ENCODE measurements at places on chromosomes 16 and 17.

- DNase-seq = no peak
Observed at GRCh38 chr17:40175928-40176753, 1.1 kb upstream of the RAPGEFL1 start.

DNA sequence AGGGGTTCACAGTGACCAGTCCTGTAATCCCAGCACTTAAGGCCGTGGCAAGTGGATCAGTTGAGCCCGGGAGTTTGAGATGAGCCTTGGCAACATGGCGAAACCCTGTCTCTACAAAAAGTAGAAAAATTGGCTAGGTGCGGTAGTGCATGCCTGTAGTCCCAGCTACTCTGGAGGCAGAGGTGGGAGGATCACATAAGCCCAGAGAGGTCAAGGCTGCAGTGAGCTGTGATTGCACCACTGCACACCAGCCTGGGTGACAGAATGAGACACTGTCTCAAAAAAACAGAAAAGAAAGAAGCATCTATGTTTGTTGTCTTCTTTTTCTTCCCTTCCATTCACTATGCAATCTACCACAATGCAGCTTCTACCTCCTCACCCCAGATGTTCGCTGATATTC, 151.9 kb upstream of the RBL2 start:
- DNase-seq = no peak

GRCh38 chr16:15493466-15494180, 59.2 kb downstream of the BMERB1 start:
- DNase-seq = no peak

GRCh38 chr17:7807206-7807605, 26.8 kb upstream of the KDM6B start:
- DNase-seq = no peak

GRCh38 chr16:2078096-2078495, 30.3 kb downstream of the TSC2 start:
- no peak for DNase-seq

- DNase-seq = no peak
Observed at GRCh38 chr17:71402661-71403141, 718.1 kb upstream of the SOX9 start.

GRCh38 chr16:3150346-3151218, 15.8 kb downstream of the ZNF213 start:
- DNase-seq = peak; percentile 93

DNA sequence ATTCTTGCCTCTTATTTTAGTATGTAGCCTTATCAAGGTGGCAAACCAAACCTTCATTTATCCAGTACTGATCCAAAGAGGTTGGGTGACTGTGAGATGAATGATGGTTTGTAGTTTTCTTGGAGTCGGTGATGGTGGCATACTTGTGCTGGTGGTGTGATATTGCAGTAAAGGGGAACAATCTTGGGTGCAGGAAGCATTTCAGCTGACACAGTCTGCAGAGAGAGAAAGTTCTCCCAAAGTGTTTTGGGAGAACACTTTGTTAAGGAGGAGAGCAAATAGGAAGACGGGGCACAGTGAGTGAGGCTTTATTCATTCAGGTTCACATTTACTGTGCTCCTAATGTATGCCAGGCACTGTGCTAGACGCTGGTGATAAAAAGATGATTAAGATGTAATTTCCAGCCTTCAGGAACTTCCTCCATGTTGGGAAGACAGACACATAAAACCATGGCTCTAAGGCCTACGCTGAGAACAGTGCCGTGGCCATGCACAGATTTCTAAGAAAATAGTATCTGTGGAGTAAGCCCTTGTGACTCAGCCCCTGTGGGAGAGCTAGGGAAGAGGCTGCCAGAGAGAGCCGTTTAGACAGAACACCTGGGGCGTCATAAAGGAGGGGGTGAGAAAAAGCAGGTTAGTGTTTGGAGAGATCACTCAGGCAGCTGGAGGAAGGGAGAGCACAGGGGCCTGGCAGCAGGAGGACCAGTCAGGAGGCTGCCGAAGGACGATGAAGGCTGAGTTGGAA, 13.8 kb downstream of the HEATR3 start:
- no peak for DNase-seq

GRCh38 chr17:57496382-57496781, 240.1 kb downstream of the MSI2 start:
- no peak for DNase-seq

DNA sequence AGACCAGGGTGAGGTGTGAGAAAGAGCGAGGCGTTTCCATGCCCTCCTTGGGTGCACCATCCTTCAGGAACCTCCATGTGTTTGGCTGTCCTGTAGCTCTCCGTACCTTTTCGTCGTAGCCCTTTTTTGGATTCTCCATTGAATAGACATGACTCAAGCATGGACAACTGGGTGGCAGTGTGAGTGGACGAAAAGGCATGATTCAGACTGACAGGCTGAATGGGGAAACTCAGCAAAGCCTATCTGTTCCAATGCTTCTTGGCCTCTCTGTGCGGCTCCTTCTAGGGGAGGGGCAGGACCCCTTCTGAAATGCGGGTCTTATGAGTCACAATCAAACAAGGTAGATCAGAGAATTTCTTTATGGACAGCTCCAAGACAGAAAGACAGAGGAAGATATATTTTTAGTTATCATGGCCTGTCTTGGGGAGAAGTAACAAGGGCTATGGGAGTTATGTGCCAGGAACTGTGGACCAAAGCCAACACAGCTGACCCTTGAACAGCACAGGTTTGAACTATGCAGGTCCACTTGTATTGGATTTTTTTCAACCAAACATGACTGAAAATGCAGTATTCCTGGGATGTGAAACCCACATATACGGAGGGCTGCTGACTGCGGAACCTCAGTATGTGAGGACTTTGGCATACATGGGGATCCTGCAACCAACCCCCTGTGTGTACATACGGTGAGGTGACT, 22.9 kb downstream of the ADORA2B start:
- DNase-seq = no peak

DNA sequence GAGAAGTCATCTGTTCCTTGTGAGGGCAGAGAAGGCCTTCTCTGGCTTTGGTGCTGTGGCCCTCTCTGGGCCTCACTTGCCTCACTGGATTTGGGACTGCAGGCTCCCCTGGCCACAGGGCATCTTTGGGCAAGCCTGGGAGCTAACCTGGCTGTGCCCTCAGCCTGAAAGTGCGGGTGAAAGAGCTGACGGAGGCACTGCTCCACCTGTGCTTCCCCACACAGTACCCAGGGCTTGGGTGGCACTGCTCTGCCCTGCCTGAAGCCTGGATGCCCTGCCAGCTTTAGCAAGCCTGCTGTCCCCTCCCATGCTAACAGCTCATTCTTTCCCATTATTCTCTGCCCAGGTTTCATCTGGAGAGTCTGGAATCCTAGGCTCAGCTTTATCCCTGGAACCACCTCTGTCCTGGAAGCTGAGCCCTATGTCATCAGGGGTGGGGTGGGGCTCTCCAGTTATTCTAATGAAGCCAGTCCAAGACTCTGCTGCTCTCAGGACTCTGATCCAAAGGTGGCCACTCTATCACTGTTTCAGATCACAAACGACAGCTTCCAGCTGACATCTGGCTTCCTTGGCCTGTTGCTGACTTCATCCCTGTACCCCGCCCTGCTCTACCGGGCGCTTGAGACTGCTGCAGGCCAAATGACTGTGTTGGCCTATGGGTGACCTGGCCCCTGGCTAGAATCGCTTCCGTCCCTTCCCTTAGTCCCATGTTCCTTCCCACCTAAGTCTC, 29.3 kb downstream of the HIC1 start:
- no peak for DNase-seq

DNA sequence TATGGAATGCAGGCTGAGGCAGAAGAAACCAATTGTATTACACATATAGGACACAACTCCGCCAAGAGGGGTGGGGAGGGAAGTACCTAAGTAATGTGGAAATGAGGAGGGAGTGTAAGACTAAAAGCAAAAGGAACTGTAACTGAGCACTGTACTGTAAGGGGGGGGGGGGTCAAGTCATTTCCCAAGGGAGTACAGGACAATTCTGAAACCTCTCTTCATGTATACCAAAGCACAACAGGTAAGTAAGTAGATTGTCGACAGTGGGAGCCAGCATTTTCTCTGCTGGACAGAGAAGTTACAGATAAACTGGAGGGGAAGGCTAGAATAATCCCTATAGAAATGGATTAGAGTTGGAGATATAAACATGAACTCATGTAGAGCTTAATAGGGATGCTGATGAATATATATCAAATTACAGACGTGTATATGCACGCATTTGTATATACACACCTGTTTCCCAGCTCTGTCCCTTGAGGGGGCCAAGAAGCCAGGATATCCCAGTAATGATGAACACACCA, 6.4 kb downstream of the USP22 start:
- DNase-seq = no peak

DNA sequence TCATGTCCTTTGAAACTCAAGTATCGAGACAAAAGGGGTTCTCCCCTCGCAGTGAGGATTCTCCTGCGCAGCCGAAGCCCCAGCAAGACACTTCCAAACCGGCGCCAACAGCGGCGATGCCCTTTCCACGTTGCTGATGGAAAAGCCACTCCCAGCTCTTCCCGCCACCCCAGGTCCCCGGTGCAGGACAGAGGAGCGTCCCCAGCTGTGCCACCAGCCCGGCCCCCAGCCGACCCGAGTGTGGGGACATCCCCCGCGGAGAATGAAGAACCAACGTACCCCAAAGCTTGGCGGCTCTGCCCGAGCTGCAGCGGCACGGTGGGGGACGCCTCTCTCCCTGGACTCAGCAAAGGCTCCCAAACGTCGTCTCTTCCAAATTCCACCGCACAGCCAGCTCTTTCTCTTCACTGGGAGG, 573 bp downstream of the CHST6 start:
- DNase-seq = no peak

DNA sequence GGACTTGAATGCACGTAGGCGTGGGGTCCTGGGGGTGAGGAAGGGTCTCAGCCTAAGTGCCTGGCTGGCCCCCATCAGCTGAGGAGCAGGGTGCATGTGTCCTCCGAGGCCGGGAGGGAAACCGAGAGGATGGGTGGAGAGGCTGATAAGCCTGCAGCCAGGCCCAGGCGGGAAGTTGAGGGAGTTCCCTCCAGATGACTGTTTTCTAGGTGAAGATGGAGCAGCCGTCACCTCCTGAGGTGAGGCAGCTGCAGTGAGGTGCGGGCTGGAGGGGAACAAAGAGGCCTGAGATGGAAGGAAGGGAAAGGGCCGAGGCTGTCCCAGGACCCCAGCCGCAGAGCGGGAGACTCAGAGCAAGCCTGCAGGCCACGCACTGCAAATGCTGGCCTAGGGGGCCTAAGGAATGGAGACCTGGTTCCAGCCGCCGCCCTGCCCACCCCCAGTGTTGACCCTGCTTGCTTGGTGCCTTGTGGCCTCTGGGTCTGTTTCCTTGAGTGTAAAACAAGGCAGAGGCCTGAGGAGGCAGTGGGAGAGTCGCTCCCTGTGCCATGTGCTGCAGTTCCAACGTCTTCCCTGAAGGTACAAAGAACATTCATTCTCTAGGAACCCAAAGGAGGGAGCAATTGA, 3.0 kb downstream of the PECAM1 start:
- DNase-seq = no peak

- no peak for DNase-seq
Observed at GRCh38 chr16:6482696-6483468, 849.8 kb upstream of the RBFOX1 start.

DNA sequence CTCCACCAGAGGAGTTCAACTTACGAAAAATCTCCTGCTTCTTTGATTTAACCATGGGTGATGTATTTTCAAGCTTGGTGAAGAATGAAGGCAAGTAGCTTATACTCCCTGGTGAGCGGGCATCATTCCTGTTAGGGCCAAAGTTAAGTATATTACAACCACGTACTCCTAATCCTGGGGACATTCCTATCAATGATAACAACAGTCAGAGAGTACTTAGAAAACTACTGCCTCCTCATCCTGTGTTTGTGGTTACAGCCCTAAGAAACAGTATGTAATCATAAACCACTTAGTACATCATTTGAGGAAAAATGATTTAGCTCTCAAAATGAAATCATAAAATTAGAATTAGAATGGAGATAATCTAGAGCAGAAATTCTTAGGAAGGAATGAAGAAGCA, 47.3 kb downstream of the TTC19 start:
- no peak for DNase-seq

- no peak for DNase-seq
Observed at GRCh38 chr16:9251026-9251425, 159.6 kb downstream of the HAPSTR1 start.

DNA sequence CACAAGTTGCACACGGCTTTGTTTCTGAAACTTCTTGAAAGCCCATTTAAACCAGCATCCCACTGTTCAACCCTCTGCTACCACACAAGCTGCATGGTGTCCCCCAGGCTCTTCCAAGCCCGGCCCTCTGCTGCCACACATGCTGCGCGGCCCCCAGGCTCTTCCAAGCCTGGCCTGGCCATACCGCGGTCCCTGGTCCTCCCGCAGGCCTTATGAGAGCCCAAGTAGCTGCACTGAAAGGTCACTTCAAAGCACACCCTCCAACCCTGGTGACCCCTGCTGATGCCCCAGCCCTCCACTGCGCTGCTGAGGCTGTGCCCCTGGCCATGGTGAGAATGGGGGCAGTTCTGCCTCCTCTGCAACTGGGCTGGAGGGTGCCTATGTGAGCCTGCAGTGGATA, 25.9 kb upstream of the PVALEF start:
- no peak for DNase-seq

GRCh38 chr17:5619088-5619740, 34.9 kb upstream of the NLRP1 start:
- DNase-seq = no peak

DNA sequence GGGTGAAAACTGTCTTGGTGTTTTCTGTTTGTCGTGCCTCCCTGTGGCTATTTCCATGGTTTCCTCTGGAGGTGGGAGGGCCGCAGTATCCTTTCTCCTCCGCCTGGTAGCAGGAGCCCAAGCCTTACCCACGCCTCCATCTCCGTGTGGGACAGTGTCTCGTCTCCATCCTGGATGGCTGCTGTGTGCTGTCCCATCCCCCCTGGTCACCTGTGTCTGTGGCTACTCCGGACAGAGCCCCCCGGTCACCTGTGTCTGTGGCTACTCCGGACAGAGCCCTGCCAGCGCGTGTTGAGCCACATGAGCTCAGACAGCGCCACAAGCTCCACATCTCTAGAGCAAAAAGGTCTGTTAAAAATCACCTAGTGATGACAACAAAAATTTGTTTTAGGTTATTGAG, 198.2 kb upstream of the CHMP6 start:
- DNase-seq = no peak

- DNase-seq = no peak
Observed at GRCh38 chr17:55964191-55964590, 189.1 kb upstream of the ANKFN1 start.

DNA sequence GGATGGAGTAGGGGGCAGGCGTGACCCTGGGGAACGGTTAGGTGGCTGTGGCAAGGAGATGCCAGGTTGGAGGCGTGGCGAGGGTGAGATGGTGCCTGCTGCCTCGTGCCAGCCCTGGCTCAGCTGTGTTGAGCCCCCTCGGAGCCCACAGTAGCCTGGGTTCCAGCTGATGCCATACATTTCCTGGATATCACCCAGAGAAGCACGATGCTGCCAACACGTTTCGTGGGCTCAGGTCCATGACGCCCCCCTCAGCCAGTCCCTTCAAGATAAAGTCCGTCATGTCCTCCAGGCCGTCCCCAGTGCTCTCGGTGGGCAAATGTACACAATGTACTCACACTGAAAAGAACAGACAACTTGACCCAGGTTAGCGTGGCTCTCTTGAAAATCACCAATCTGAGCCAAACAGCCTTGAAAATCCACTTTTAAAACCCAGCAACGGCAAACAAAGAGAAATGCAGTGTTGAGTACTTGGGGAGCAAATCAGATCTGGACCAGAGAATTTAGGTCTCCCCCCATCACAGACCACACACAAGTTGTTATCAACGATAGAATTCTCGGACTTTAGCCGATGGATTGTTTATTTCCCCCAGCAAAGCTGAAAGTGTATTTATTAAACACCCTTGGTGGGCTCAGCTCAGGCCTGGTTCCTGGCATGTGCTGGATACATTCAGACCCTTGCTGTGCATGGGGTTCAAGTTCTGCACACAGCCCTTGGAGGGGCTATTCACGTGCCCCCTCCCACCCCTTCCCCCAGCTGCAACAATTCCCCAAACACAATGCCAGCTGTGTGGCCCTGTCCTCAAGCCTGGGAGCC, 102.8 kb upstream of the PLCG2 start:
- DNase-seq = no peak

All from COLO829 (cell line).